PC-9 (cell line): ENCODE measurements at places on chromosomes 1 and 21. TPM values are rescaled to one million over a fixed set of nuclear protein-coding genes. Genes with fewer than 3 reads are reported as not detected.

SLC35D1 gene
- 2.3 and 2.6 TPM in 2 replicates for total RNA-seq

LIN28A gene
- total RNA-seq: not detected in 2 replicates

CELA2A gene
- not detected in 2 replicates for total RNA-seq

RHBDL2 gene
- 31.6 and 36.9 TPM in 2 replicates for total RNA-seq

RAVER2 gene
- 12.4 and 13.1 TPM in 2 replicates for total RNA-seq

DNA sequence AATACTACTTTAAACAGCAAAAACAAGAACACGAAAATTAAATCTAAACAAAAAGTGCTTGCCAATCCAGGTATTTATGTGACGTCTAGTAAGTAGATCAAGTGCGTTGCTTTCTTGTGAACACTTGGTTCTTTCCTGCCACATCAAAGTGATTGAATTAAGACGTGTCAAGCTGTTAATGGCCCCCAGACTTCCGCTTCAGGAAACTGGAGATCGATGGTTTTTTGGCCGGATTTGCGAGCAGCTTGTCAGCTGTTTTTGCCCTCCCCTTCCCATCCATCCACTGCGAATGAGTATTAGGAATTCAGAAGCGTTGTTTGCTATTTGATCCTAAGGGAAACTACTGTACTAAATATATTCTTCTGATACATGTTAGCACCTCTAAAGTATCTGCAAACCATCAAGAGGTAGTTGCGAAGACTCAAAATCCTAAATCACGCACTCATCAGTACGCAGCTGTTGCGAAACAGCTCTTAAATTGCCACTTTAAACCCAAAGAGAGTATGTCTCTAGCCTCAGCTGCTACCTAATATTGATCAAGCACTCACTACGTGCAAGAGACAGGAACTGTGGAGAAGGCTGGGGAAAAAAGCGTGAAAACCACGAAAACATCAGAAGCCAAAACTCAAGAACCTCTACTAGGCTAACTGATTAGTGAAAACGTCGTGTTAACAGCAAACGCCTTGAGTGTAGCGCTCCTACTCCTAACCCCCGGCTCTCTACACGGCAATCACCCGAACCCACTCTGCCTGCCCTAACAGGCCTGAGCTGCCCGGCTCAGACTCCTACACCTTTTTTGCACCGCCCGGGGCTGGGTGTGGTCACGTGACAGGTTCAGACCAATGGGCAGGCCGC, 473 bp upstream of the BRDT start:
- H3K27me3 ChIP-seq: no peaks in the 10 kb centered on the region
- no peak for DNase-seq
- no peaks in the 10 kb centered on the region for H3K36me3 ChIP-seq
- H3K4me3 ChIP-seq: no peak overlapping the region
- no peaks in the 10 kb centered on the region for H3K4me1 ChIP-seq
- no peak overlapping the region for H3K27ac ChIP-seq

DNA sequence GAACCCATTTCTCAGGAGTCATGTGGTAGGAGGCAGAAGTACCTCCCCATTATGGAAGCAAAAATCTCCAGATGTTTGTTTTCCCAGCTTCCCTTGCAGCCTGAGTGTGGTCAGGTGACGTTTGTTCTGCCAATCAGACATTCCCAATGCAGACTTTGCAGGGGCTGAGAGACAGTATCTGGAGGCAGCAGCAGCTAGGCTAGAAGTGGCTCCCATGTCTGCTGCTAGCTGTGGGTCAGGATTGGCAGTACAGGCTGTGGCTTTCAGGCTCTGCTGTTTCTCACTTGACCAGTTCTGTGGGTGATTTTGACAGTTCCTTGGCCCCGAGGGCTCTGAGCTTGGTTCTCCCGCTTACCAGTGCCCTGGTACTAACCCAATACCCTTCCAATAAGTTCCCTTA, 58.6 kb upstream of the NBPF3 start:
- DNase-seq: peak; percentile 4
- H3K4me1 ChIP-seq: peaks cover 21% of the 10 kb centered on the region
- no peaks in the 10 kb centered on the region for H3K36me3 ChIP-seq
- H3K4me3 ChIP-seq: no peak overlapping the region

DNA sequence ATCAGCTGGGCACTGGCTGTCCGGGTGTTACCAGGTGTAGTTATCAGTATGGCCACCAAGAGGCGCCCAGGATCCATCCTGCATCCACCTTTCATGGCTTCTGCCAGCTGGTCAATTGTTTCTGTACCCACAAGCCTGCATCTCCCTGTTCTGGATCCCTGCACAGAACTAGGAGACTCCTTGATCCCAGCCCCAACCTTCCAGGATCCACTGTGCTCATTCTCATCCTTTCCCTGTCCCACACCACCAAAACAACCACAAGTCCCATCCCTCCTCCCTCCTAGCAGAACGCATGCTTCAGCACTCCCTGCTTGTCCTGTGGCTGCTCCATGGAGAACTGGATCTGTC, 27.2 kb upstream of the FOXE3 start:
- peaks cover 9% of the 10 kb centered on the region; the same call in 1 of the 2 replicates for H3K4me1 ChIP-seq
- no peaks in the 10 kb centered on the region for H3K27me3 ChIP-seq
- peak; percentile 44 for DNase-seq

GRCh38 chr1:227543283-227544066, 19.9 kb upstream of the ZNF678 start:
- H3K27ac ChIP-seq: no peak overlapping the region
- no peaks in the 10 kb centered on the region for H3K36me3 ChIP-seq
- no peak for DNase-seq
- no peaks in the 10 kb centered on the region for H3K4me1 ChIP-seq
- H3K4me3 ChIP-seq: no peak overlapping the region
